ENCODE measurements at places on chromosomes 6 and 20. TPM values are rescaled to one million over a fixed set of nuclear protein-coding genes. Genes with fewer than 3 reads are reported as not detected.

GRCh38 chr6:97175806-97176205 lies 107.2 kb downstream of the MMS22L start:
- DNase-seq: no peak

- DNase-seq: no peak
Measured at GRCh38 chr6:34793877-34794276, 2.0 kb downstream of the BLTP3A start.

DNA sequence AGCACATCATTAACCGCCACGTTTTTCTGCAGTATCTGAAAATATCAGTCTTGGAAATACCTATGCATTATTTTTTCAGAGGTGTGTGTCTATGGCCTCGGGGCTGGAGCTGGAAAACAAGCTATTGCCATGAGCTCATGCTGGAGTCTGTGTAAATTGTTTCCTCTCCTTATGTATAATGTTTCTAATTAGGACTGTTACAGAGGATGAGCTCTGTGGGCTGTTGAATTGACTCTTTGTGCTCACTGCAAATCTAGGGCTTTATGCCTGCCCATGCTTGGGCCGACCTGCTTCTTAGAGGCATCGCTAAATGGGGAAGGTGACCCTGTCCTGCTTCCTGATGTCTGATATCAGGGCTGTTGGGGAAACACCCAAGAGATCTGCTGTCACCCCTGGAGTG lies 80.8 kb upstream of the SLC22A16 start:
- DNase-seq: no peak

DNA sequence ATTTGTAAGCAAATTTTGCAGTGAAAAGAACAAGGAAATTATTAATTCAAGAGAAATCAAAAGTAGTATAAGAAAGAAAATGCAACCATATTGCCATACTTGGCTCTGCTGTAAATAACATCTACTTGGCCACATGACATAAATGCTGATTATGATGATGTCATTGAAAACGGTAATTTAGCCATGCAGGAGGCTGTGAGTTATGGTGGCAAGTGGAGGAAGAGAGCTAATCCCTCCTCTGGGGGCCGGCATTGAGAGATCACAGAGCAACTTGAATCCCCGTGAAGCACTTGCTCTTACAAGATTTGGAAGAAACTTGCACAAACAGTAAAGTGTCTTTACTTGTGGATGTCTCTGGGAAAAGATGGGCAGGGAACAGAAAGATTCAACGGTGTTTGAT lies 456.6 kb downstream of the PREX1 start:
- no peak for DNase-seq

DNA sequence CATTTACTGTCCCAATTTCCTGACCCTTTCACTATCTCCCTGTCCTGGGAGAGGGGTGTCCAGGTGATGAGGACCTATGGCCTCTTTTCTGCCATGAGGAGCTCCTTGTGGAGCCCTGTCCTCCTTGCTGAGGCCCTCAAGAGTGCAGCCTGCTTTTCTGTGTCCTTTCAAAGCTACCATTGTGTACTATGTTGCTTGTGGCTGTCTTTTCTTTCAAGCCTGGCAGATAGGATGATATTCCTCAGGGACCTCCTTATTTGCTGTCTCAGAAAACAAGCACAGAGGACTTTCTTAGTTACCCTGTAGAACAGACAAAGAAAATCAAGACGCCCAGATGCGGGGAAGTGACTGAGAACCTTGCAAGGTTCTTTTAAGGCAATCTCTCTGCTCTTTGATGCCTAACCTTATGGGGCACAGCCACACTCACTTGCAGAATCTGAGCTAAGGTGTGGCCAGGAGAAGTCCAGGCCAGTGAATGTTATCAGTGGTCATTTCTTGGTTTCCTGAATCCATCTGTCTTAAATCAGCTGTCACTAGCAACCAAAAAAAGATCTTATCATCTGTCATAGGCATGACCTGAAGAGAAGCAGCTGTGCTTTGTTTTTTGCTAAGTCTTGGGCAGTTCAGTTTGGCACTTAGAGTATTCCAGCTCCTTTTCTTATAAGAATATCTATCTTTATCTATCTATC lies 17.2 kb downstream of the CARMIL1 start:
- DNase-seq: no peak

DNA sequence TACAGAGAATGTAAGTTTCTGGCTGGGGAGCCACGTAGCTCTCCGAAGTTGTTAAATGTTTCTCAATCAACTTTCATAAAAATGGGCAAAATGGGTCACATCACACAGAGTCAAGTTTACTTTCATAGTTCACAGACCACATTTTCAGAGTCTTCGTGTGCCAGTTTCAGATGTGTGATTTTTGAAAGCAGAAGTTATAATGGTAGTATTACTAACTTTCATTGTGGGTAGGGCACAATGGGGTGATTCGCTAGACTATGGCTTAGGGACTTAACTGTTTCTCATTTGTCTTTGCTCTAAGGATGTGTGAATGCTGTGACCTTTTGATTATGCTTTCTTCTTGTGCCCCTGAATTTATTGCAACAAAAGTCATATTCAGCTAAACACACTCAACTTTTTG lies 109.0 kb upstream of the SUPT3H start:
- DNase-seq: no peak

GRCh38 chr6:150322466-150322871 lies 46.3 kb upstream of the IYD start:
- DNase-seq: no peak

DNA sequence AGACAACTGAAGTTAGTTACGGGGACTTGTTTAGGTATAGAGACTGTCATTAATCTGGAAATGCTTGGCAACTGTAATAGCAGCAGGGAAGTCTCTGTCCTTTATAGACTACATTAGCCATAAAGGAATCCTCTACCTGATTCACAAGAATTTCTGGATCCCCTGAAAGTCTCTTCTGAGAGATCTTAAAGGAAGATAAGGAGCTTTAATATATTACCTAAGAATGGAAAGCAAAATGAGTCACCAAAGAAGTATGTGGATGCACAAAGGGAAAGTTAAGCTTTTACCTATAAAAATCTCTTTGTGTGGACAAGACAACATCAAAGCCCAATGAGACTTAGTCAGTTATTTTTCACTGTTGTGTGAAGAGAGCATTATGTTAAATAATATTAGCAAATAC lies 92.2 kb upstream of the RSPO3 start:
- DNase-seq: no peak

DNA sequence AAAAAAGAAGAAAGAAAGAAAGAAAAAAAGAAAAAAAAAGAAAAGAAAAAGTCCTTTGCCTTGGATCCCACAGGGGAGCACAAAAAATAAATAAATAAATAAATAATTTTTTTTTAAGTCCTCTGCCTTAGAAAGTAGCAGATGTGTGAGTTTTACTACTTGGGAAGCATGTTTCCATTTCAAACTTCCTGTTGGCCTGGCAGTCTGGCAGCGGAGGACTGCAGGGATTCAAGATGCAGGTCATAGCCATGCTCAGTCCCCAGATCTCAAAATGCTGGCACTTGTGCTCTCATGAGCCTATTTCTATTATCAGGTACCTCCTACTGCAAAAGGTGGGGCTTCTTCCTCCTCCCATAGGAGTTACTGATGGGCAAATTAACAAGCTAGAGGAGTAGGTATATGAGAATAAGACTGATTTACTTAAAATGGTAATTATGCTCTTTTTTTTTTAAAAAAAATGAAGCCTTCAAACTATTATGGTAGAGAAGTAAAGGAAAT lies 54.2 kb upstream of the MAP7 start:
- DNase-seq: no peak

CLPSL2 gene
- total RNA-seq: not detected

SMAP1 gene
- 33.2 TPM for total RNA-seq

GRM4 gene
- not detected for total RNA-seq

All from mucosa of gallbladder (tissue), 1 donor.